Right ventricle myocardium inferior (tissue), 1 donor: ENCODE measurements at places on chromosomes 3 and 15.

DNA sequence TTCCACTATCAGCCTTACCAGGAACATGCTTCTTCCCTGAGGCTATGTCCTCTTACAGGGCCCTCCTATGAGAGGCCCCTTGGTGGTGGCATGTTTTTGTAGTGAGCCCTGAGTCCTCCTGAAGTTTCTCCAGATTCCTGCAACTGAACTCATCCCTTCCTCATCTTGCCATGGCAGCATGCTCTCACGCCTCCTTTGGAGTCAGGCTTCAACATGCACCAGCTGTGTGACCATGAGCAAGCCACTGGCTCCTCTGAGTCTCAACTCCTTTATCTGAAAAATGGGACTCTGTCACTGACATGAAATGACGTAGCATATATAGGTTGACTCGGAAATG, 216.3 kb upstream of the TLE3 start:
- no peak for DNase-seq

DNA sequence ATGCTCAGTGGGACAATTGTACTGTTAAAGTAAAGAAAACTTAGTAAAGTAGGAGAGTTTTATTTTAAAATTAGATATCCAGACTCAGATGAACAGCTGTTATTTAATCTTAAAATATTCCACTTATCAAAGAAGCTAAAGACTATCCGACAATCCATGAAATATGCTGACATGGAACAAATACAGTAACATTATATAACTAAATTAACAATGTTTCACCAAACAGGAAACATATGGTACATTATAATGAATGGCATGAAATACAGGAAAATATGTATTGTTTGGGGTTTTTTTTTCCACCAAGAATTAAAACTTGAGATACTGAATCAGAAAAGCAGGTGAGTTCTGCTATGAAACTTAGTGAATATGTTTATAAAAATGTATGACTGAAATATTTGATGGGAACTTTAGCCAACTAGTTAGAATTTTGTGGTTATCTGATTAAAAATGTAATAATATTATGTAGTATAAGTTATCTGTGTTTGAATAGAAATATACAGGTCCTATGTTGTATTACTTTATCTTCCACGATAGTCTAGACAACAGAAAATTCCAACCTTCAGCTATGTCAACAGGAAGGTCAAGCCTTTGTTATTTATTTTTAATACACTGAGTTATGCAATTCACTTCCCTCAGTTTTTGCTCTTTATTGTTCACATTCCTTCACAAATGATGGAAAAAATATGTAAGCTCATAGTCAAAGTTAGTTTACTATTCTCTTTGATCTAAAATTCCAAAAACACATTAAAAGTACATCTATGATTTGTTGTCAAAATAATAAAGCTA, 72.7 kb downstream of the UACA start:
- DNase-seq, result no peak

DNA sequence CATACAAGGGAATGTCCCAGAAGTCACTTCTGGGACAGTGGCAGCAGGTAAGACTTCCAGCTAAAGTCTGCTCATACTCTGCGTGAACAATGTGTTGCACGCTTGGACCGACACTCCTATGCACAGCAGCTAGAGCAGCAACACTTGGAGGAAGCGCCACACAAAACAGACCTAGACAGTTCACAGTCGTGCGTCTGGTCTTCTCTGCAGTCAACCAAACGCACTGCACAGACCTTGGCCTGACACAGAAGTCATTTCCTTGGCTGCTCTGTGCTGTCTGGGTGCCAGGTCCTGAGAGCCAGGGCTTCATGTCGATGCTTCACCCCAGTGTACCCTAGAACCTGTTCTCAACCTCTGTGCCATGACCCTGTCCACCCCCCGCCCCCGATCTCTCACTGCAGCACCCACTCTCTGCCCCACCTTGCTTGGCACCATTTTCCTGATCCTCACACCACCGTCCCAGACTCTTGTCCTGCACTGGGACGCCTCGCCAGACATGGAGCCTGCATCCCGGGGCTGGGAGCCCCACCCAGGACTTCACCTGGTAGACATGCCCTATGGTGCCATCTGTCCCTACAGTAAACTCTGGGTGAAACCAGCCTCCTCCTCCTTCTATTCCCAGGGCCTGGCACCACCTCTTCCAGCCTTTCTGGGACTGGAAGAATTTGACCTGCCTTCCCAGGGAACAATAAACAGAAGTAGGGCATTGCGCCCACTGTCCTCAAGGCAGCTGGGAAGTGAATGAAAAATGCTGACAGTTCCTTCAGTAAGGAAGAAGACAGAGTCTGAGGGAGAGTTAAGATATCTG, 3.1 kb downstream of the ATP10A start:
- DNase-seq, result no peak

- DNase-seq, result no peak
Measured at GRCh38 chr3:120652281-120652680, 29.8 kb downstream of the HGD start.

- no peak for DNase-seq
Measured at GRCh38 chr15:31458596-31459399, 132.2 kb downstream of the KLF13 start.

DNA sequence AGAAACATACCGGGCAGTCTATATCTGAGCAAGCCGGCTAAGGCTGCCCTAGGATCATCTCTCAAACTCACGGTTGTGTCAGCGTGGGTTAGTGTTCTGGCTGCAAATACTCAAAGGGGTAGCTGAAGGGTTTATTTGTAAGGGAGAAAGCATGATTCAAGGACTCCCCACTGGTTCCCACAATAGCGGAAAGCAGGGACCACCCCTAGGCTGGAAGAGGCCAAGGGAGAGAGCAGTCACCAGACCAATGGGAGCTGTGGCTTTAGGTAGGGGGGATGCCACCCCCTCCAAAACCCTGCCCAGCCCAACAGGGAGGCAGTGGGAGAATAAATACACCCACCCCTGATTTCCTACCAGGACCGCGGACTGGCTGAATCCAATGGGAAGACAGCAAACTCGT, 7.3 kb upstream of the LMCD1 start:
- DNase-seq, result no peak

DNA sequence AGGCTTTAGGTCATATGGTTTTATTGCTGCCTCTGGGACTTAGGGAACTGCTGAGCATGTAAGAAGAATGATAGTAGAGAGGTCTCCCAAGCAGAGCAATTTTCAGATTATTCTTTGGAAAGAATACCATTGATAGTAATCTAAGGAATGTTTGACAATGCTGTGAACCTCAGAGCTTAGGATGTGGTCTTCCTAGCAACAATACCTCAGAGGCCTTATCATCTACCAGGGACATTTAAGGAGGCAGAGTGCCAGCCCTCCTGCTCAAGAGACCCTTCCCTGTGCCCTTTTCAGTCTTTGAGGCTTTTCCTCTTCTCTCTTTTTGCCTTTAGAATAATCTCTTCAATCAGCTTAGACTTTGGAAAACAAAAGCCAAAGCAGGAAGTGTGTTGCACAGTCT, 272.1 kb downstream of the OXSM start:
- no peak for DNase-seq

GRCh38 chr3:151011427-151011826, 38.9 kb upstream of the CLRN1 start:
- DNase-seq, result no peak

- DNase-seq, result no peak
Measured at GRCh38 chr15:68984586-68984985, 29.9 kb upstream of the NOX5 start.
